ENCODE measurements at places on chromosomes 12 and 14.

DNA sequence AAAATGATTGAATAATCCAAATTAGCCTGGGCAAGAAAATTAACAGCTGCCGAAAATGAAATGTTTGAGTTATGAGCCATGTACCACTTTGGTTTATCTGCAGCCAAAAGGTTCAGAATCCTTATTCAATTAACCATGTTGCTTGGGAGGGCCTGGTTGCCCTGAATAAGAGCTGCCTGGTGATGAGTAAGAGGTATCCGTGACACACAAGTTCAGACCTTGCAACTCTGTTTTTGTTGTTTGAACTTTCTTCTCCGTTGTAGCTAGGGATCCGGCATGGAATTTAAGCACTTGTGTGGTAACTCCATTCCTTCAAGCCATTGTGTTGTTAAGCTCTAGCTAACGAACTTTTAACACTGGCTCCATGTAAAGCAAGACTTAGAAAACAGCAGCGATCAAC lies 35.7 kb downstream of the FOXA1 start:
- DNase-seq, result no peak

DNA sequence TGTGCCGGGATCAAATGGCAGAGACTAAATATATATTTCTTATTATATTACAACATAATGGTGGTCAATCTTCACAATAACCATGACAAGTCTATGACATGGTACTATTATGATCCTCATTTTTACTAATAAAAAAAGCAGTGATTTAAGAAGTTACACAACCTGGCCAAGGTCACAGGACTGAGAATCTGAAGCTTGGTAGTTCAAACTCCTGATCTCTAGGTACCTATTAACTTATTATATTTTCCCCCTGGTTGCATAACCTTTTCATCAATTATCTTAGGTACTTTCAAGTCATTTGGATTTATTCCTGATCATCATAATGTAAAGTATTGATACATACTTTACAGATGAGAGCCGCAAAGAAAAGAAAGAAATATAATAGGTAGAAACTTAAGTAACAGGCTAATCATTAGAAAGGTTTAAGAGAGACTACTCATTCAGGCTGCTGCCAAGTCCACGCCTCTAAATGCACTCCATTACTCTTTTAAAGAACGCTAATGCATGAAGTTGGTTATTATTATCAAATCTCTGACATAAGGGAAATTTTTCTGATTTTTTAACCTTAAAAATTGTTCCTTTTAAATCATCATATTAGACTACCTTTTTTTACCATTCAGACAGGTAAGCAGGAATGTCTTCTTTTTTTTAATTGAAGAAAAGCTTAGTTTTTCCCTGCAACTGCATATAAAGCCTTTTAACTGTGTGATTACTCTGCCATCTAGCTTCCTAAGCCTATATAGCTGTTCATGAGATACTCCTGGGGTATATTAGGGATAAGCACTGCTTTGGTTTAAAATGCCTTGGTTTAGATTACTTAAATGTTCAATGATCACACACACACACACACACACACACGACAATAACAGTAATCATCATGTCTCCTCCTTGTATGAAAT lies 35.6 kb downstream of the RPS29 start:
- DNase-seq, result no peak

GRCh38 chr14:85948153-85948552 lies 418.2 kb downstream of the FLRT2 start:
- DNase-seq, result no peak

DNA sequence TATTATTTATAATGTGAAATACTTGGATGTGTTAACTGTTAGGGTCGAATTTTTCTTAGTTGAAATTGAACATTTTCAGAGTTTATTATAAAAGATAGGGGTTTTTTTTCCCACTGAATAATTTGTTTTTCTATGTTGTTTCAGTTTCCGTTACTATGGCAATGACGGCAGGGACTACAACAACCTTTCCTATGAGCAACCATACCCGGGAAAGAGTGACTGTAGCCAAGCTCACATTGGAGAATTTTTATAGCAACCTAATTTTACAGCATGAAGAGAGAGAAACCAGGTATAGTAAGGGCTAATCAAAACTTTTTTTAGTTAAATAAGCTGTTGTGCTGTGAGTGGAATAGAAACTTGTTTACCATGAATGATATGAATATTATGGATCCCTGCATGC lies 35.1 kb upstream of the BMAL2 start:
- no peak for DNase-seq

GRCh38 chr14:83004456-83005006 lies 1470.9 kb upstream of the SEL1L start:
- no peak for DNase-seq

- peak; percentile 94 for DNase-seq
These were observed 13.2 kb upstream of the KLRF1 start for GRCh38 chr12:9813821-9814798.

DNA sequence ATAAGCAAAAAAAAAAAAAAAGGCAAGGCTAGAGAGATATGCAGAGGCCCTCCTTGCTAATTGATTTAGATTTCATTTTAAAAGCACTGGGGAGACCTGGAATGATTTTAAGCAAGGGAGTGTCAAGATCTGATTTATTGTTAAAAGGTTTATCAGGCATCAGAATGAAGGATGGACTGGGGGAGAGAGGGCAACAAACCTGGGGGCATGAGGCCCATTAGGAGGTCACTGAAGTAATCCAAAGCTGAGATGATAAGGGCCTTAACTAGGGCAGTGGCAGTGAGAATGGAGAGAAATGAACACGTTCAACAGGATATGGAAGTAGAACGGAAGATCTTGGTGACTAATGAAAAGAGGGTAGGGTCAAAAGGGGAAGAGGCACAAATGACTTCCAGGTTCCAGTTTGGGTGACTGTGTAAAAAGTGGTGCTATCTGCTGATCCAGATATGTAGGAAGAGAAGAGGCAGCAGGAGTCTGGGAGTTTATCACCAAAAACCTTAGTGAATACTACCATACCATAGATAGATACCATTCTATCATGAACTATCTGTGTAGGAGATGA lies 24.0 kb downstream of the KITLG start:
- no peak for DNase-seq

DNA sequence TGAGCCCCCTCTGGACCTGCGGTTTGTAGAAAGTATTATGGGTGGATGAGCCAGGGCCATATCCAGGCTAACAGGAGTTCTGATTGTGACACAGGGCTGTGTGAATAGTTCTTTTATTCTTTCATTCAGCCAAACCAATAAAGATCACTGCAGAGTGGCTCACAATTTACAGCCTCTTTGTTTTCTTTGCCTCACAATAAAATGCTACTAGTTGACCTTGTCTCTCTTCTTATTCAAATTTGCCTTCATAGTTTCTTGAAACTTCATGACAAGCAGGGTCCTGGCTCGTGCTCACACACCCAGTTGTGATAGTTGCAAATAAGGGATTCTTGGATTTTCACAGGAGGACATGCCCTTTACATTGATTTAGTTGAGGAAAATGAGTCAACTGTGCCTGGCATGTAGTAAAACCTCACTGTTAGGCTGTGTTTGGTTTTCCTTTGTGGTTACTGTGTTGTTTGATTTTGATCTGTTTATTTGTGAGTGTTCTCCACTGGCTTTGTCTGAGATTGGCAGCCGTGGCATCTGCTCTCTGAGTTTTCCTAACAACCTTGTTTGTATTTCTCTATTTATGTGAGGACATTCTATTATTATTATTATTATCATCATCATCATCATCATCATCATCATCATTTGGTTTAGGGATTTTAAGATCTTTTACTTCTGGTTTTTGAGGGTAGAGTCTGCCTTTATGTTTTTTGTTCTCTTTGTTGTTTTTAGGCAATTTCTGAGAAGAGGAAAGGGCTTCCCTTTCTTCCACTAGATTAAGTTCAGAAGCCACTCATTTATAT lies 2.7 kb upstream of the KRT6B start:
- DNase-seq, result no peak

- DNase-seq, result no peak
These were observed 3.9 kb upstream of the JAG2 start for GRCh38 chr14:105172476-105172875.

DNA sequence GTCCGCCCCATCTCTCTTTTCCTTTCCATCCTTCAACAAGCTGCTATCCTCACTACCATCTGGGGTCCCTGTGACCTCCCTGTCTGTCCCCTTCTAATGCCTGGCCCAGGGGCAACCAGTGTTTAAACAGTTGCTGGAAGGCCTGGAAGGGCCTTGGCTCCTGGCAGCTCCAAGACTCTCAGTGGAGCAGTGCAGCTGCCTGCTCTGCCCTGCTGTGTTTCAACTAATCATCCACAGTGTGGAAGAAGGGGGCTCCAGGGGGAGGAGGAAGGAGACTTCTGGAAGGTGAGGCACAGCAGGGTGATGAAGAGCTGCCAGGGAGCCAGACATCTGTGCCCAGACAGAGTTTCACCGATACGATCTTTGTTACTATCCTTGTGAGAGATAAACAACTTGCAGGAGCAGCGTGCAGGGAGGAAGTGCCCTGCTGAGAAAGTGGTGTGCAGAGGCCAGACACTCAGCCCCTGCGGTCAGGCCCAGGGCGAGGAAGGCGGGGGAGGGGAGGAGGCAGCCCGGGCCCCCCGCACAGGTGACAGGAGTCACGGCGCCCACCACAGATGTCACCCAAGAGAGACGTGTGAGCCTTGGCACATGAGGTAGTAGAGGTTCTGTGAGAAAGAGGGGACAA lies 1061.8 kb downstream of the BCL11B start:
- DNase-seq, result no peak

GRCh38 chr12:68910128-68910527 lies 22.8 kb downstream of the CPM start:
- no peak for DNase-seq

DNA sequence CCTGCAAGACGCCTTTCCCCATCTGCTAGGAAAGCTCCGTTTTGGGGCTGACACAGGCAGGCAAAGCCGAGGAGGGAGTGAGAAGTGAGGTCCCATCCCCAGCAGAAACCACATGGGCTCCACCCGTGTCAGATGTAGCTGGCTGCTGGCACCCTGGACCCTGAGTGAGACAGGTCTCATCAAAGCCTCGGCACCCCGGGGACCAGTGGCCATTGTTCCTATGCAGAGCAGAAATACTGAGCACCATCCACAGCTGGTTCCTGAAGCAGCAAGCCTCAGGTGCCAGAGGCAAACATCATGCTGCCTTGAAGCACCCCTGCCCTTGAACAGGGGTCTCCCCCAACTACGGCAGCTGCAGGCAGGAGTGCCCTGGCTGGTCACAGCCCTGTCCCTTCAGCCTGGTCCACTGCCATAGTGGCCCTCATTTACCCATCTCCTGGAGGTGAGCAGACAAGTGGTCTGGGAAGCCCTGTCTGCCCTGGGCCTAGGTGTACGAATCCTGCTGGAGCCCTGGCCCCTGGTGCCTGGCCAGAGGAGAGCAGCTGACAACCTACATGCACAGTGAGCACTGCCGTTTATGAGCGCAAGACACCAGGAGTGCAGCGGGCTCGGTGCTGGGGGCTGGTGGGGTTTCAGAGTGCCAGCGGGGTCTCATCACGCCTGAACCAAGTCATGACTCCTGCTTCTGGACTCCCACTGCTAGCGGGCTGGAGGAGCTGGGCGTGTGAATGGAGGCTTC lies 289.8 kb upstream of the RTL1 start:
- DNase-seq, result no peak

DNA sequence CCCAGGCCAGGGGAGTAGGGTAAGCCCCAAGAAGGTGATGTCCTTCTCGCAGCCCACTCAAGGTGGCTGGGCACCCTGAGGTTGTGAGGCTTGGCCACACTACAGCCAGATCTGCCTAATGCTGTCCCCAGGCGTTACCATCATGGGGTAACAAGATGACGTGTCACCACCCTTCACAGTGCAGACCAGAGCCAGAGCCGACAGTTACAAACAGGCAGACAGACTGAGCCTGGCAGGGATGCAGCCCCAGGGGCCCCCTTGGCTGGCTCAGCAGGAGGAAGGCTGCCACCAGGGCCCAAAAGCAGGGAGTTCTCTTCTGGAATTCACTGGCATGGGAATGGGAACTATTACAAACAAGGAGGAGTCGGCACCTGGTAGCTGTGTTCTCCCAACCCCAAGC lies 302.7 kb upstream of the NOS1 start:
- DNase-seq, result no peak

DNA sequence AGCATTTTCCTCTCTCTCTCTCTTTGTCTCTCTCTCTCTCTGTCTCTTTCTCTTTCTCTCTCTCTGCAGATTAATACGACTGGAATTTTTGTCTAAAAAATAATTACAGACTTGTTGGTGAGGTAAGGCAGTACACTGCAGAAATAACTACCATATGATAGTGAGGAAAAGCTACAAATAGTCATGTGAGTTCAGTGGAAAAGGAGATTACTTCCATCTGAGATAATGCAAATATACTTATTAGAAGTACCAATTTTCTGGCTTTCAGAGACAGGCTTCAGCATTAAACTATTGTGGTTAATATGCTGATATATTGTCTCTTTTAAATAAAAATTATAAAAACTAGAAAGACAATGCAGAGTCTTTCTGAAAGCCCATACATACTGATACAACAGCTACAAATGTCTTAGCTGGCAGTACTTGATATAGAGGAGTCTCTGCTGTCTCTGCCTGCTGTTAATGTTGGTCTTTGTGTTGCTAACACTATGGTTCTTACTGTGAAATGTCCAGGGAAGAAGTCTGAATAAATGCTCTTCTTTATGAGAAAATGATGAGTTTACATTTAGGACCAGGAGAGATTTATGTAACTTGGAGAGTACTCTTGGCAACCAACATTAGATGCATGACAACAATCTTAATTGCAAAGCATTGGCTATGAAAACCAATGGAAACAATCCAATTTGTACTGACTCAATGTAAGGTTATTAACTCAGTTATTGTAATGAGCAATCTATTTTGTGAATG lies 167.0 kb downstream of the LRFN5 start:
- DNase-seq, result no peak

DNA sequence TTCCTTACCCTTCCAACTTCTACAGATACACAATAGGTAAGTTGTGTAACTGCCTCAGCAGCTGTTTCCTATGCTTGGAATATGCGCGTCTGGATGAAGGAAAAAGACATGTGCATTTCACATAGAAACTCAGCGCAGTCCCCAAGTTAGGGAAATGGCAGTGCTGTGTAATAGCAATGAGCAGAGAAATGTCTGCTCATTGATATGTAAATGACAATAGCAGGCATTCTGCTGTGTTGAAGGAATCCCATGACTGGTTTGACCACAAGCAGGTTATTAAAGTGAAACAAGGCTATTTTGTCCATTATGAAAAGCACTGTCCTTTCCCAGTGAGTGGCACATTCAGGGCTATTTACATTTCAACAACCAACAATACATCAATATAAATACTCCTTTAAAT lies 106.6 kb downstream of the BTG1 start:
- DNase-seq, result no peak

GRCh38 chr12:85968606-85969005 lies 94.5 kb downstream of the NTS start:
- no peak for DNase-seq

DNA sequence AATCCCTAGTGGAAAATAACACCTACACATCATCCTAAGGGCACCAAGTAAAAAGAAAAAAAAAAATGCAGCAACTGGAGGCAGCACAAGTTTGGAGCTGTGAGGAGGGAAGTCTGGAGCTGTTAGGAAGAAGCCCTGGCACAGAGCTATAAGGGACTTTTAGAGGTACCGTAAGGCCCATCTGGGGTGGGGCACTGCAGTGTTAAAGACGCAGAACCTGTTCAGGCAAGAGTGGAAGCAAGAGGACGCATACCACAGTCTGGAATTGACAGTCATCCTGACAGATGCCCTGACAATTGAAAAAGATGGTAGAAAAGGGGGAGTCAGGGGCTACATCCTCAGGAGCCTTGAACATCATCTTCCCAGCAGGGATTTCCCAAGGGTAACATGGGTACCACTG lies 195.9 kb upstream of the PLEKHG7 start:
- DNase-seq, result no peak

- no peak for DNase-seq
These were observed 204 bp downstream of the HSP90AA1 start for GRCh38 chr14:102086709-102086971.

Measured in GM13976 (cell line).